Left colon (tissue), 2 donors: ENCODE measurements at places on chromosomes 11 and 22. TPM values are rescaled to one million over a fixed set of nuclear protein-coding genes. Genes with fewer than 3 reads are reported as not detected.

The ARHGAP20 gene
- 1.1 TPM for total RNA-seq

The TSSK2 gene
- total RNA-seq: not detected

DNA sequence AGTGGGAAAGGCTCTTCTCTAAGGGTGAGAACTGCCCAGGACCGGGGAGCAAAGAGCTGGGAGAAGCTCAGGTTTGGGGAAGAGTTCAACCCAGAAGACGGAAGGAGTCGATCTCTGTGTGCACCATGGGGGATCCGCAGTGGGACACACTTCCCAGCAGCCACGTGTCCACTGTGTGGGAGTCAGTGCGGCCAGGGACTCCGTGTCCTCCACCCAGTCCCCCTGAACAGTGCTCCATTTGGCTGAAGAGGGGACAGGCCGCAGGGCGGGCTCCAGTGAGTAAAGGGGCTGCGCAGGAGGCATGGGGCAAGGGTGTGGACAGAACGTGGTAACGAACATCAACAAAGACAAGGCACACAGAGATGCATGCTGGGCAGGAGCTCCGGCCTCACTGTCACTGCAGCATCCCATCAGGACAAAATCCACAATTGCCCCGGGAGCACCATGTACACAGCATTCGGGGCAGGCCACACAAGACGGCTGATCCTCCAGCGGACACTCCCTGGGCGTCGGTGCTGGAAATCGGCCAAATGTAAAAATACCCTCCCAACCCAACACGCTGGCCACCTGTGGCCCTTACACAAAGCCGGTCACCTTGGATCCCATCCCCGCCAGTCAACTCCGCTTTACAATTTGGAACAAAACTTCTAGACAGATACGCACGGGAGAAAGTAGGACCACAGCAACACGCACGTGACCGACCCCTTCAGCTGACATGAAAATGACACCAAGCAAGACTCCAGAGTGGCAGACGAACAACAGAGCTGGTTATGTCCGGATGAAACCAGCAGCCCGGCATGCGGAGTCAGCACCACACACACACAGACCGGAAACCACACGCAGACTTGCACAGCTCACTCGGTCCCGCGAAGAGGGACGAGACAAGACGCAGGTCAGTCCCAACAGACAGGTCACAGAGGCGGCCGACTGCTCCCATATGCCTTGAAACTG lies 366.8 kb downstream of the SHANK2 start:
- no peak for DNase-seq

The OR2AT4 gene
- not detected for total RNA-seq

GRCh38 chr11:119441898-119442243 lies 18.9 kb upstream of the THY1 start:
- DNase-seq: no peak

The ALKBH3 gene
- 29.9 TPM for total RNA-seq

The GSTP1 gene
- total RNA-seq: 323 TPM

DNA sequence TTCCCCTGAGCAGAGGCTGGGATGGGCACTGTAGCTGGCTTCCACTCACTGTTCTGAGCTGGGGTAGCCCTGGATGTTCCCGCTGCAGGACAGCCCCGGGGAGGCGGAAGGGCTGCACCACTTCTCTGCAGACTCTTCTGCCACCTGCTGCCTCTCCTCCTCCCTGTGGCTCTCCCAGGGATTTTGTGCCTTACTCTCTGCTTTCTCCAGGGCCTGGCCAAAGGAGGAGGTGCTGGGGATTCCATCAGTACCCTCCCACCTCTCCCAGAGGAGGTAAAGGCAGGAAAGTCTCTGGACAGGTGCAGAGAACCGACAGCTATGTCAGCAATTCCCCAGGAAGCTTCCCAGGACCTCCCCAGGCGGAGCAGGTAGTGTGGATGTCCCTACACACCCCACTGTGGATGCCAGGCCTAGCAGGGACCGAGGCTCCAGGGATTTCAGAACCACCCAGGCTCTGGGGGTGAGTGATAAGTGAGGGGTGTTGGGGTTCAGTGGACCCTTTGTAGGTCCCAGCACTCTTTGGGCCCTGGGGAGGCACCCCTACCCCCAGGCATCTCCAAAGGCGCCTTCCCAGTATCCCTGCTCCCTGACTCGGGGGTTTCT lies 11.3 kb downstream of the DUSP8 start:
- DNase-seq: no peak

DNA sequence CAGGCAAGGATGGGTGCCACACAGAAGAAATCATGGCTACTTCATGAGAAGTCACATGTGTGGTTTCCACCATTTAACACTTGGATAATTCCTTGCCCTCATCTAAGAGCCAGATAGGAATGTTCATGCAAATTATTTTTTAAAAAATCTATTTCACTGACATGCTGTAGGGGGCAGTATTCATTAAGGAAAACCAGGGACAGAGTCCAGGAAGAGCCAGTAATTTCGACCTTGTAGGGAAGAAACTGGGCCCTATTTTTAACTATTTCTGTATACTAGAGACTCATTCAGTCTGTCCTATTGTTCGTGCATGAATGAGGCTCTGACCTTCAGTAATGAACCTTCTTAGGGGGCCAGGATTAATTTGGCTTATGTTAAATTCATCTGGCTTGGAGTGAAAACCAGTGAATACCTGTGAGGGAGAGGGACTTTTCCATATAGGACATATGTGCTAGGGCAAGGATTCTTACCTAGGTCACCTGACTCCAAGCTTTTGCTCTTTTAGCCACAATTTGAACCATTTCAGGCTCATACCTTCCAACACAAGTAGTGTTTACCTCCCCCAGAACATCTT lies 192.7 kb downstream of the NAV2 start:
- DNase-seq: no peak

- no peak for DNase-seq
Measured at GRCh38 chr11:32487270-32487669, 51.9 kb upstream of the WT1 start.

The GPHA2 gene
- total RNA-seq: not detected

The CCDC188 gene
- total RNA-seq: 0.58 TPM

DNA sequence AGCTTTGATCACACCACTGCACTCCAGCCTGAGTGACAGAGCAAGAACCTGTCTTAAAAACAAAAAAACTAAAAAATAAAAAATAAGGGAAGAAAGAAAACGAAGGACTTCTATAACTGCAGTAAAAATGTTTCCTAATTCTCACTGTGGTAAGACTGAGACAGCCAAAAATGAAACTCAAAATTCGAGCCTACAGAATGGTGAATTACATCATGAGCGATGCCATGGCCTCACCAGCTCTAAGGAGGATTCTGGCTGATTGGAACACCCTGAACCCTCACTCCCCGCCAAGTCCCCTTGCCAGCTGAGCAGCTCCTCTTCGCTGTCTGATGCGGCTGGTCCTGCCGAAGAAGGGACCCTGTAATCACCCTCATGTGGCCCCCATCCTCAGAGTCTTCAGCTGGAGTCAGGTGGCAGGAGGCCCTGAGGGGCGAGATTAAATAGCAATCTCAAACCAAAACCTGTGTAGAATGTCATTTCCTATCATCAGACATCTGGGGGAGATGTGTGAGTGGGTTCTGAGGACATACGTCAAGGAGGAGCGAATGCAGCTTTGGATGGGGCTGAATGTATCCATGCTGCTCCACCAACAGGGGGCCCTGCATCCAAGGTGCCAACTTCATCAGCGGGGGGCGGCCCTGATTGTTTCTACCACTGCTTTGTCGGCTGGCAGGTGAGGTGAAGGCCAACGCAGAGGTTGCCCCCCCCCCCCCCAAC lies 29.2 kb downstream of the PDGFB start:
- no peak for DNase-seq

- no peak for DNase-seq
Measured at GRCh38 chr11:62435846-62436660, 17.2 kb downstream of the SCGB1A1 start.

GRCh38 chr22:30286813-30287647 lies 2.3 kb downstream of the CASTOR1 start:
- DNase-seq: peak; percentile 84

DNA sequence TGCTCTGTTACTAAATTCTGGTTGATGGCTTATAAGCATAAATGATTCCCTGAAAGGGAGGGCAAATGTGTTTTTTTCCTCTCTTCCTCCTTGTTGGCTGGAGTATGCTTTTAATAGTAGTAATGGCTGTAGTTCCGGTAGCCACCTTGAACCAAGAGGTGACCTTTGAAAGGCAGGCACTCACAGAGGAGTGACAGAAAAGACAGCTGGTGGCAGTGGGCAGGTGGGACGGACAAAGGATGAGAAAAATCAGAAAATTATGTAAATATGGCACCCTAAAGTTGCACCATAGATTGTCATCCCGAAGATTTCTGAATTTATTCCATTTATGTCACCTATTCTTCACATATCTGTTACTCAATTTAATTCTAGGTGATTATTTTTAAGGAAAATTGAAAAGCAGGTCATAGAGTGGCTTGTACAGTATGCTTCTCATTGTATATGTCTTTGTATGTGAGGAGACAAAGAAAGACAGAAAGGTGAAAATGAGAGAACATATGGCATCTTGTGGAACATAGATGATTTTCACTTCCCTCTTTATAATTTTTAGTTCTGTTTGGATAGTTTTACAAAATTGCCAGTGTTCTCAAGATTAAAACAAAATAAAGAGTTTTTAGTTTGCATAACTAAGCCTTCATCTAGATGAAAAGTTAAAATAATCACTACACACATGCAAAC lies 17.0 kb downstream of the CASP12 start:
- DNase-seq: no peak

DNA sequence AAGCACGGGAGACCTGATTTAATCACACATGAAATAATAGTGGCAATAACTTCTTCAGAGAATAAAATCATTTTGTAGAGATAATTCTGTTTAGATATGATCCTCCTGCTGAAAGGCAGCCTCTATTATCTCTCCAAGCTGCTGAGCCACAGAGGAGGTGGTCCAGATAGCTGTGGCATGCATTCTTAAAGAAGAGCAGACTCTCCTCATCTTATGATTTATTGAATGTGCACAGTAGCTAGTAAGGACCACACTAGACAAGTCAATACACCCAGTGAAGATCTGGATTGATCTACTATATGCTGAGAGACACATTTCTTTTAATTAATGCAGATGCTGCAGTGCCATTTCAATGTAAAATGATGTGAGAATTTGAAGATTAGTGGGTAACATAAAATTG lies 552.9 kb upstream of the ANO3 start:
- no peak for DNase-seq

The APLP2 gene
- total RNA-seq: 349 TPM

GRCh38 chr11:23859087-23859486 lies 637.8 kb upstream of the LUZP2 start:
- DNase-seq: no peak

DNA sequence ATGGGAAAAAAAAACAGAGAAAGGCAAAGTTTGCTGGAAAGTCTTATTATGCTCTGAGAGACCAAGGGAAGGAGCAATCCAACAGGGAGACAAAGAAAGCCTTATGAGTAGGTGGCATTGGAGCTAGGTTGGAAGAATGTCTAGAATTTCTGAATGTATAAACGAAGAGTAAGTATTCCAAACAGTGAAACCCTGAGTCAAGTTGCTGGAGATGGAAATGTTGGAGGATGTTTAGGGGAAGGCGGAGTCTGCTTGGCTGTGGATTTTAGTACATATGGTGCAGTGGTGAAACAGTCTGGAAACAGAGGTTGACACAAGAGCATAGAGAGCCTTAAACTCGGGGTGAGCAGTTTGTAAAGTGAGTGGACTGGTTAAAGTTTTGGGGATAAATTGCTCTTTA lies 314.8 kb upstream of the CADM1 start:
- no peak for DNase-seq

The TRIM48 gene
- not detected for total RNA-seq

GRCh38 chr22:50058061-50058905 lies at the start of gene TTLL8:
Gene TTLL8 (minus strand): TSS chr22:50058298.
- DNase-seq: no peak

DNA sequence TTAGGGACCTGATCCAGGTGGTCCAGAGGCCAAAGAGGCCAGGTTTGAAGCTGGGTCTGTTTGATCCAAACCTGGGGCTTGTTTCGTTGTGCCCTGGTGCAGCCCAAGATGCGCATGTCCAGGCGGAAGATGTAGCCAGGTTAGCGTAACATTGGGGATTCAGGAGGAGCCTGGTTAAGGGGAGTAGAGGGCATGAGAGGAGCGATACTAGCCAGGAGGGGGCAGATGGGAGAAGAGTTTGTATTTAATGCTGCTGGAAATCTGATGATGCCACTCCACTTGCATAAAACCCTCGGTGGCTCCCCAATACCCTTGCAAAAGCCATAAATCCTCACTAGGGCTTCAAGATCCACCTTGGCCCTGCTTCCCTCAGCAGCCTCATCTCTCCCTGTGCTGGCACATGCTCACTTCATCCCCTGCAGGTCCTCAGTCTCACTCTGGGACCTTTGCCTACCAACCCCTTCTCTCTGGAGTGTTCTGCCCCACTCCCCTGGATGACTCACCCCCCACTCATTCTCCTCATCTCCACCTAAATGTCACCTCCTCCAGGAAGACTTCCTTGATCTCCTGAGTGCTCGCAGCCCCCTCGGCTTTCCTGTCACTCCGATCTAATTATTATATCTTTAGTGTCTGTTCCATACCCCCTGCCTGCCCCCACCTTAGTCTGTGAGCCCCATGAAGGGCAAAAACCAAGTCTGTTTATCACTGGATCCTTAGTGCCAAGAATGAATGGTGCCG lies 95.9 kb downstream of the MIAT start:
- no peak for DNase-seq

DNA sequence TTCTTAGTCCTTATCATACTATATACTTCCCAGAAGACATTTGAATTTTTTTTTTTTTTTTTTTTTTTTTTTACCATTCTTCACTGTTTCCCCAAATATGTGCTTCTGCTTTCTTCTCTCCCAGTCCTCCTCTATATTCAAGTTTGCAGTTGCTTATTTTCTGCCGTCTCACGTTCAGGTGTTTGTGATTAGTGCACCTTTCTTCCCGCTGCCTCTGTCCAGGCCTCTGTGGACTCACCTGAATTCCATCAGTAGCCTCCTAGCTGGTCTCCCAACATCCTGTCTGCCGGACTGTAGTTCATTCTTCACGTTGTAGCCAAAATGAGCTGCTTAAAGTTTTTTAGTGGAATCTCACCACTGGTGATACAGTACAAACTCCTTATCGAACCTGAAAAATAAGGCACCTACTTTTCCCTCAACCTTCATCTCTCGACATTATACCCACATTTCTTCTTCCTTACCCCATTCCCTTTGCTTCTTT lies 795 bp upstream of the MSANTD4 start:
- no peak for DNase-seq

GRCh38 chr11:61698173-61698948 lies 18.2 kb downstream of the DAGLA start:
- no peak for DNase-seq

DNA sequence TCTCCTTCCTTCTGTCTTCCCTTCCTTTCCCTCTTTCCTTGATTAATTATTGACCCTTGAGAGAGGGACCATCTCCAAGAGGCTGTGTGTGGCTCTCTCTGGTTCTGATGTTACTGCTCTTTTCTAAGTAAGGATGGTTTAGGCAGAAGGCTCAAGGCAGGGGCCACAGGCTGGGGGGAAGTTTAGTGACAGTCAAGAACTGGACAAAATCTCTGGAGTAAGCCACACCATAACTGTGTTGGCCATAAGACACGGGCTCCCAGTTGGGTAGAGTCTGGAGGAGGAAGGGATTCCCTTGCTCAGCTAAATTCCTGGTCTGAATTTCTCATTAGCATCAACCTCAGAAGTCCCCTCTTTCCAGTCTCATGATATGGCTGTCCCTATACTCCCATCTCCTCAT lies 74.7 kb downstream of the BUD13 start:
- no peak for DNase-seq
